ENCODE measurements at places on chromosomes 16 and 17.

DNA sequence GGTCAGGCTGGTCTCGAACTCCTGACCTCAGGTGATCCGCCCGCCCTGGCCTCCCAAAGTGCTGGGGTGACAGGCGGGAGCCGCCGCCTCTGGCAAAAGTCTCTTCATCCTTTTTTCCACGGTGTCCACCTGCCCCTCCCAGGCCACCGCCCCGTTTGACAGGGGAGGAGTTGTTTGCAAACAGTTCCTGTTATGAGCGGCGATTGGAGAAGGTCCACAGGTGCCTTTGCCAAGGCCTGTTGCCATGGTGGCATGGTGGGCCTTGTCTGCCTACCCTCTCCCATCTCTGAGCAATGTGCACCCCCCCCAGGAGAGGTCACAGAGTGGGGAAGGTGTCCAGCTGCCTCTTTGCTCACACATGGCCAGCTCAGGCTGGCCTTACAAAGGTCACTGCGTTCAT is 16.0 kb upstream of the RAP1GAP2 start:
- no peak for DNase-seq

- no peak for DNase-seq
Observed at GRCh38 chr16:7405166-7405565, 72.5 kb downstream of the RBFOX1 start.

GRCh38 chr16:20084624-20085226 is 11.0 kb upstream of the GPR139 start:
- no peak for DNase-seq

GRCh38 chr17:74110467-74110866 is 93.0 kb upstream of the RPL38 start:
- no peak for DNase-seq

DNA sequence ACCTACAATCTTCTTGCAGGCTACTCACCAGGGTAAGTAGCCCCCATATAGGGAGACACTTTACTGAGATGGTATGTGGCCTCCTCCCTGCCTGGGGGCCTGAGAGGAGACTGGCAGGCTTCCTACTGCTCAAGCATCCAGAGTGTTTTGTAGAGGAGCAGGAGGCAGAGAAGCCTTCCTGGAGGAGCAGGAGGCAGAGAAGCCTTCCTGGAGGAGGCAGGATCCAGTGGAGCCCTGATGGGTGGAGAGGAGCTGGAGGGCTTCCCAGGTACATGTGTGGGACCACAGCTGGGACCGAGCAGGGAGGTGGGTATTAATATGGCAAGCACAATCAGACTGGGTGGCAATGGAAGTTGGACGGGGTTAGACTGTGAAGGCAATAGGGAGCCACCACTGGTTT is 2.1 kb upstream of the ADGRG5 start:
- DNase-seq = no peak
